Omental fat pad (tissue), 4 donors: ENCODE measurements at places on chromosomes 11 and 22. TPM values are rescaled to one million over a fixed set of nuclear protein-coding genes. Genes with fewer than 3 reads are reported as not detected.
A peak's percentile ranks its signal among the peaks of the same experiment; 100 is the strongest.

DNA sequence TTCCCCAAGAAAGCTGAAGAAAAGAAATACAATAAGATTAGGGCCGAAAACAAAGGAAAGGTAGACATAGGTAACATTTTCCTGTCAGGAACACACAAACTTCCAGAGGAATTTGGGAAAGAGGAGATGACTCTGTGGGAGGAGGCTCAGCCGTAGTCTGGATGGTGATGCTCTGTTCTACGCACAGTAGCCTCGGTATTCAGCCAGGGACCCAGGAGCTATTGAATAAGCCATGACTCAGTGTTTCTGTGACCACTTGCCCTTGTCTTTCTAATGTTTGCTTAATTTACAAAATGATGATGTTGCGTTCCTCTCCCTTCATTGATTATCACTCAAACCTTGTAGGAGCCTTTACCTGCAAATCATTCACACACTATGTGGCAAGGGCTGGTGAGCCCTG, 745.0 kb downstream of the NTM start:
- no peak for DNase-seq

- no peak for DNase-seq
Measured at GRCh38 chr11:7515447-7515886, 1.7 kb downstream of the PPFIBP2 start.

- DNase-seq: peak; percentile 54
Measured at GRCh38 chr11:94525546-94526324, 13.5 kb downstream of the C11orf97 start.

- DNase-seq: no peak
Measured at GRCh38 chr22:39677967-39678366, 107.4 kb downstream of the CACNA1I start.

GRCh38 chr11:66278363-66279091, 552 bp downstream of the CNIH2 start:
- no peak for DNase-seq

DNA sequence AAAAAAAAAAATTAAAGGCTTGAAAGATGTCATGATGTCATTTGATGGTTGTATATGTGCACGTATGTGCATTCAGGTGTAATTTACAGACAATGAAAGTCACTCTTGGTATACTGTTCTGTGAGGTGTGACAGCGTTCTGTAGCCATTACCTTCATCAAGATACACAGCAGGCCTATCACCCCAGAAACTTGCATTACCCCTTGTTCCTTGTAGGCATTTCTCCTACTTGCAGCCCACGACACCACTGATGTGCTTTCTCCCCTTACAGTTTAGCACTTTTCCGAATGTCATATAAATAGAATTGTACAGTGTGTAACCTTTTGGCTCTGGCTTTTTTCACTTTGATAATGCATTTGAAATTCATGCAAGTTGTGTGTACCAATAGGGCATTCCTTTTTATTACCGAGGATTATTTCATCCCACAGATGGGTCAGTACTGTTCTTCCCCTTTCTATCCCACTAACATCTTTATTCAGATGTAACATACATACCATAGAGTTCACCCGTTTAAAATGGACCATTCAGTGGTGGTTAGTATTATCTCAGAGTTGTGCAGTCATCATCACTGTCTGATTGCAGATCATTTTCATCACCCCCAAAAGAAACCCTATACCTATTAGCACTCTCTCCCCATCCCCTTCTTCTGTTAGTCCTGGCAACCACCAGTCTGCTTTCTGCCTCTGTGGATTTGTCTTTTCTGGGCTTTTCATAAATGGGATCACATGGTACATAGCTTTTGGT, 30.3 kb downstream of the BCR start:
- DNase-seq: no peak

GRCh38 chr22:39422101-39422500, 22.5 kb downstream of the TAB1 start:
- no peak for DNase-seq

The ASPHD2 gene
- 0.32 TPM for total RNA-seq

The POU2AF3 gene
- not detected for total RNA-seq

The CCDC15 gene
- total RNA-seq: 1.1 TPM

The TBCEL gene
- total RNA-seq: 15.8 TPM
